ENCODE measurements at places on chromosomes 5 and 9. TPM values are rescaled to one million over a fixed set of nuclear protein-coding genes. Genes with fewer than 3 reads are reported as not detected.

Gene FOXD4L3
- total RNA-seq = 0.08 TPM

Gene OR1J2
- not detected for total RNA-seq

Gene GMCL2
- total RNA-seq = not detected

Gene AMBP
- 7.7 TPM for total RNA-seq

Gene SHISAL2B
- not detected for total RNA-seq

Gene CA9
- 7.3 TPM for total RNA-seq

Gene PTPA
- total RNA-seq = 135 TPM

Measured in A549 treated with RU486 at 1 μM for 4 hours (cell line).